ENCODE measurements at places on chromosomes 2 and 18.

- DNase-seq, result peak; percentile 86
These were observed 65.8 kb upstream of the ATL2 start for GRCh38 chr2:38442643-38443541.

- no peak for DNase-seq
These were observed 99.1 kb downstream of the ALPK2 start for GRCh38 chr18:58529714-58530354.

DNA sequence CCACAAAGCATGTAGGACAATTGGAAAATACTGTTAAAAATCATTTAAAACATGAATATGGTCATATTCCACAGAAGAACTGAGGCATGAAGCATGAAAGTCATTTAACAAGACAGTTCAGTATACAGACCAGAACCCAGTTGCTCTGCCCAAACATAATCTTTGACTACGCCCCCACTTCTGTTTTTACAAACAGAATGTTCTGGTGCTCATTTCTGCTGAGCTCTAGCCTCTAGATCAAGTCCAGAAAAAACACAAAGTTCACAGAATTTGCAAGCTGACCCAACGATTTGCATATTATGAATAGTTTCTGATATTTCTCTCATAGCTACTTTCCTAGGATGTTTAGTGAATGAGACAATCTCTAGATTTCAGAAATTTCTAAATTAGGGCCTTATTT is 424.9 kb downstream of the PID1 start:
- DNase-seq, result no peak

GRCh38 chr2:109217362-109218086 is 88.5 kb downstream of the SH3RF3 start:
- no peak for DNase-seq

DNA sequence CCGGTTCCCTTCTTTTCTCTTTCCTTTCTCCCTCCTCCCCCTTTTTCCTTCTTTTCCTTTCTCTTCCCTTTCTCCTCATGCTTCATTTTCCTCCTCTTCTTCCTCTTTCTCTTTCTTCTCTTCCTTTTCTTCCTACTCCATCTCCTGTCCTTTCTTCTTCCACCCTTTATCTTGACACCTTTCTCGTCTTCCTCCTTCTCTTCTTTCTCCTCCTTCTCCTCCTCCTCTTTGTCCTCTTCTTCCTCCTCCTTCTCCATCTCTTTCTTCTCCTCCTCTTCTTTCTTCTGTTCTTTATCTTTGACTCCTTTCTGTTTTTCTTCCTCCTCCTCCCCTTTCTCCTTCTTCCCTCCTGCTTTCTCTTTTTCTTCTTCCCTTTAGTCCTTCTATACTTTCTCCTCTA is 53.2 kb downstream of the CELF4 start:
- no peak for DNase-seq

Measured in spinal cord (tissue), 10 donors.